ENCODE measurements at places on chromosomes 12 and 14. TPM values are rescaled to one million over a fixed set of nuclear protein-coding genes. Genes with fewer than 3 reads are reported as not detected.

Gene ABCC9
- 10.7 TPM for total RNA-seq

Gene ANKS1B
- total RNA-seq: 0.43 TPM

Gene ZBTB42
- total RNA-seq: 1.00 TPM

Gene AVPR1A
- under 0.01 TPM for total RNA-seq

Gene PTPRB
- 0.55 TPM for total RNA-seq

Gene FAM222A
- under 0.01 TPM for total RNA-seq

Gene CD163
- not detected for total RNA-seq

Gene CD4
- 0.43 TPM for total RNA-seq

Gene SPRING1
- total RNA-seq: 17.5 TPM

Gene ZNF10
- 8.5 TPM for total RNA-seq

Gene SERPINA12
- total RNA-seq: not detected

Gene ATL1
- 7.0 TPM for total RNA-seq

Gene STYK1
- total RNA-seq: 0.14 TPM

Gene SPIC
- not detected for total RNA-seq

Gene PPP1R36
- total RNA-seq: 1.1 TPM

Gene TCP11L2
- total RNA-seq: 65.1 TPM

Gene ACOT6
- not detected for total RNA-seq

Gene MAP1LC3B2
- total RNA-seq: 0.28 TPM
